ENCODE measurements at places on chromosomes 3 and 15.

GRCh38 chr3:184868477-184868876 lies 56.5 kb downstream of the VPS8 start:
- no peak for DNase-seq

GRCh38 chr3:59368900-59369675 lies 319.3 kb upstream of the CFAP20DC start:
- peak; percentile 32 for DNase-seq

- no peak for DNase-seq
These were observed 46.8 kb upstream of the C3orf70 start for GRCh38 chr3:185199671-185200070.

- no peak for DNase-seq
These were observed 161.3 kb downstream of the SV2B start for GRCh38 chr15:91261345-91261744.

DNA sequence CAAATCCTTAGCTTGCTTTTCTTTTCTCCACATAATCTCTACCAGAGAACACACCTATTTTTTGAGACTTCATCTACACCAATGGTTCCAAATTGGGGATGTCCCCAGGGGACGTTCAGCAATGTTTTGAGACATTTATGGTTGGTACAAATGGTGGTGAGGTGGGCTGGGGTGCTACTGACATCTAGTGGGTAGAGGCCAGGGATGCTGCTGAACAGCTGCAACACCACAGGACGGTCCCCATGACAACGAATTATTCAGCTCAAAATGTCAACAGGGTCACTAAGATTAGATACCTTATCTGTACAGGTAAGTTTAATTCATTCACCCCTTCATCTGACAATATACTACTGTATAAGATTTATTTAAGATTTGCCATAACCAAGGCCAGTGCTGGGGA lies 14.4 kb downstream of the GK5 start:
- no peak for DNase-seq

- peak; percentile 23 for DNase-seq
These were observed 4.8 kb upstream of the EPHB3 start for GRCh38 chr3:184556582-184557347.

DNA sequence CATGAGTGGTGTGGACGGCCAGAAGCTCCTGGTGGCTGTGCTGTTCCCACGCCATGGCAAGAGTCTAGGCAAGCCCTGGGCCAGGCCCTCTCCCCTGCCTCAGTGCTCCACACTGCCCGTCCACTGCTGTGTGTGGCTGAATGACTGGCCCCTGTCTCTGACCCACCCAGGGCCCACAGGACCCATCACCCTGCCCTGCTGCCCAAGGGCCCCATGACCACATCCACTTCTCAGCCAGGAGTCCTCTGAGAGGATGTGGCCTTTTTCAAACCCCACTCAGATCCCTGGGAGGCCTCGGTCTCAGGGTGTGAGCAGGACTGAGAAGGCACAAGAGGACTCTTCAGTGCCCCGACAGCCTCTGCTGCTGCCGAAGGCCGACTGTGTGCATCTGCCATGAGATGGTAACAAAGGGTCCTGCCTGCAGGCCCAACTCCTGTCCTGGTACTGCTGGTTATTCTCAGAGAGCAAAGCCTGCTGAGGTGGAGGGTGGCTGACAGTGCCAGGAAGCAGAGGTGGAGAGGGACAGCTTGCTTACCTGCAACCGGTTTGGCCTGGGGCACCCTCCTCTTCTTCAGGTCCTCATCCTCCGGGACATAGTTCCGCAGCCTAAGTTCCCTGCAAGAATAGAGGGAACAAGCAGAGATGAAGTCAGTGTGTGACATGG lies 47.5 kb downstream of the PTH1R start:
- DNase-seq, result no peak

DNA sequence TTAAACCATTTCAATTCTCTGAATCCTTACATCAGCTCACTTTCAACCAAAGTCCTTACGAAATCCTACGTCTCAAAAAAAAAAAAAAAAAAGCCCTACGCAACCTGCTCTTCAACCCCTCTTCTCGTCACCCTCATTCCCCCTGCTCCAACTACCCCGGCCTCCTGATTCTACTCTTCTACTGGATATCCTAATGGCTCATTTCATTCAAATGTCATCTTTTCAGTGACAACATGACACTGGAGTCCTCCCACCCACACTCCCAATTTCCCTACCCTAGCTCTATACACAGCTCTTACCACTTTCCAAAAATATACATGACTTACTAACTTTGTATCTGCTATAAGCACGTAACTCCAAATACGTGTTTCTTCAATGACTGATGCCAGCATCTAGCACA lies 11.5 kb downstream of the UBP1 start:
- peak; percentile 70 for DNase-seq

DNA sequence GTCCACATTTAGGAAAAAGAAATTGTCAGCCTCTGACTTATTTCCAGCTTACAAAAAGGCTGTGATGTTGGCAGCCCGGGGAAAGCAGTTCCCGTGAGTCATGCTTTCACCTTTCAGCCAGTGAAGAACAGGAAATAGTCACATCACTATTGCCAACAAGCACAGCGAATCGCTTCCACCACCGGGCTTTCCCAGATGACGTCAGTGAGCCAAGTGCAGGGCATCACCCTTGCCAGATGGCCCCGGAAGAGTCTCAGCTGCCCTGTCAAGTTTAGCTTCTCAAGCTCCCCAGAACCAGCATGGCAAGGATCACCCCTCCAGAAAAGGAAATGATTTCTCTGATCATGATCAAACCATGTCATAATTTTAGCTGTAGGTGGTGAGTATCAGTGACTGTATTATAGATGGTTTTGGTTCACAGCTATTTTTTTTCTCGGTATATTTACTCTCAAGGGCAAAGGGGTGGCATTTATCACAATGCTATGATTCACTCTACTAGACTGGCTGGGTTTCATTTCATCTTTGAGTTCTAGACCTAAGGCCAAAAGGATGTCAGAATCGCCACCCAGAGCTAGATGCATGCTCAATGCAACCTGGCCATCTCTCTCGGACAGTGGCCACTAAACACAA lies 32.9 kb downstream of the B3GNT5 start:
- DNase-seq, result peak; percentile 99

DNA sequence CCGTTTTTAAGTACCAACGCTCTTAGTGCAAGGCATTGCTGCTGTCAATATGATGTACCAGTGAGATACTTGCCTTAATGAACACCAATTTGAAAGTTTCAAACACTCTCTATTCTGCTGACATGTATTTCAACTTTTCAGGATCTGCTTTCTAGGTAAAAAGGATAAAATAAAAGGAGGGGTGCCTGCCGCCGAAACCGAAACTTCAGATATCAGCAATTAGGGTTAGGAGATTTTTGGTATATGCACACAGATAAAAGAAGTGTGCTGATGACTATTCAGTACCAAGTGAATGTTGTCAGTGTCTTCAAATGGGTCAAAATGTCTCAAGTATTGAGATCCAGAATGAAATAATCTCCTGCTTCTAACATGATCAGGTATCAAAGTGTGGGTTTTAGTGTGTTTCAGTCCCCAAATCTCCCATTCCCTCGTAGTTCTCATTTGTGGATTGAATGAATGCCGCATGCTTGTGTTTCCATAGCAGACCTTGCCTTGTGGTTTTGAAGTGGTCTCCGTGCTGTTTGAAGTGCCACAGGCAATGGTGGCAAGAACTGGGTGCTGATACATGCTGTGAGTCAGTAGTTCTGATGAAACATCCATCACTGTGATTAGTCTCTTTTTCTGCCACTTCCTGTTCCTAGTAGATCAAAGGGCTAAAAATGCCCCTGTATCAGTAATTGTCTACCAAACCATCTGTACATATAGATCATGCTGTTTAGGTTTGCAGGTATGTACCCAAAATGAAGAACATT lies 22.5 kb downstream of the CHST14 start:
- DNase-seq, result peak; percentile 66

- DNase-seq, result no peak
These were observed 8.5 kb upstream of the UBXN7 start for GRCh38 chr3:196440696-196441095.

GRCh38 chr3:195709676-195710085 lies 11.1 kb upstream of the MUC20 start:
- DNase-seq, result no peak

GRCh38 chr3:71753701-71754609 lies at the start of gene GPR27:
Gene GPR27, plus strand, starts transcription at chr3:71753855. Its CDS starts 195 bp downstream, at chr3:71754050.
- peak; percentile 63 for DNase-seq

DNA sequence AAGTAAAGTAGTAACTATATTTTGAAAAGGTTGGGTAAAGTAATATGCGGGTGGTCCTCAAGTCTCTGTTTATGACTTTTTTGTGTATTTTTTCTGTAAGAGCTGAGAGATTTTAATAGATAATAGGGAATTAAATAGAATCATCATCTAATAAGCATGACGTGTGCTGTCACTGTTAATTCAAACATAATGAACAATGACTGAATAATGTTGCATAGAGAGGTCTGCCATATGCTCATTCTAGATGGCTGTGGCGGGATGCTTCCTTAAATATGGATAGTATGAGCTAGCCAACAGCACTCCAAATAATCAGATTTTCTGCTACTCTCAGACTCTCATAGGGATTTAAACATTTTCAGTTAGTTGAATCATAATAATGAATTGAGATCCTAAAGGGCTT lies 302.8 kb upstream of the RBMS3 start:
- no peak for DNase-seq

DNA sequence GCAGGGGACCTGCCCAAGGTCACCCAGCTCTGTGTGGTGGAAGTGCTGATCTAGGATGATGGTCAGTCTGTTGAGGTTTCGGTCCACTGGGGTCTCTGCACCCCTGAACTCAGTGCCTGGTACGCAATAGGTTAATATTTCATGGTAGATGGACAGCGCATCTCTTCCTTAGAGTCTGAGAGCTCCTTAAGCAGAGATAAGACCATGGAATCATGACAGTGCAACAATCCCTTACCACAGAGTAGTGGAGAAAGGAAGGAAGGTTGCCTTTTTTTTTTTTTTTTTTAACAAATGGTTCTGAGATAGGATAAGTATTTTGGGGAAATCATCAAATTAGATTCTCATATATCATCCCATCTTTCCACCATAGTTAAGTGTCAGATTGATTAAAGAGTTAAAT lies 79.8 kb upstream of the SLC6A1 start:
- DNase-seq, result no peak

- no peak for DNase-seq
These were observed 31.9 kb downstream of the TRAK1 start for GRCh38 chr3:42123012-42123581.

GRCh38 chr3:158260392-158260791 lies 150.5 kb downstream of the RSRC1 start:
- DNase-seq, result no peak

GRCh38 chr3:118088696-118089095 lies 946.0 kb downstream of the IGSF11 start:
- DNase-seq, result no peak

GRCh38 chr3:45844616-45845015 lies 2.7 kb upstream of the LZTFL1 start:
- peak; percentile 3 for DNase-seq

- DNase-seq, result no peak
These were observed 18.9 kb downstream of the SUMF1 start for GRCh38 chr3:4448187-4448586.

- DNase-seq, result peak; percentile 88
These were observed 38.5 kb downstream of the C3orf62 start for GRCh38 chr3:49238274-49239127.

- DNase-seq, result no peak
These were observed 115.0 kb downstream of the THSD4 start for GRCh38 chr15:71230303-71230702.

- no peak for DNase-seq
These were observed 1.9 kb downstream of the UBR1 start for GRCh38 chr15:43103907-43104306.

DNA sequence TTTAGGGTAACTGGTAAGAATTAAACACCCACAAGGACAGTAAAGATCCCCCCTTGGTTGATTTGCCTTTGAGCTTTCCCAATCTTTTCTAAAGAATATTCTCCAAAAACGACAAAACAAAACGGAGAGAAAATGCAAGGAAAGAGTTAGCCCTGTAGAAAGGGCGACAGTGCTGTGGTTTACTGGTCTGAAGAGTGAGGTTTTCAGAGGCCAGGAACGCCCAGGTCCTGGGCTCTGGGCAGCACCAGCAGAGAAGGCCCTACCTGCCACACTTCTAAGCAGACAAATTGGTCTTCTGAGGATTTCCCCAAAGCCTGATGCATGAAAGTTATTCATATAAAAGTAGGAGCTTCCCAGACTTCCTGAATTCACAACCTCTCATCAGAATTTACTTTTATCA lies 119.3 kb downstream of the KCNMB2 start:
- DNase-seq, result no peak

- DNase-seq, result peak; percentile 92
These were observed 183.8 kb upstream of the THBS1 start for GRCh38 chr15:39396979-39397615.

DNA sequence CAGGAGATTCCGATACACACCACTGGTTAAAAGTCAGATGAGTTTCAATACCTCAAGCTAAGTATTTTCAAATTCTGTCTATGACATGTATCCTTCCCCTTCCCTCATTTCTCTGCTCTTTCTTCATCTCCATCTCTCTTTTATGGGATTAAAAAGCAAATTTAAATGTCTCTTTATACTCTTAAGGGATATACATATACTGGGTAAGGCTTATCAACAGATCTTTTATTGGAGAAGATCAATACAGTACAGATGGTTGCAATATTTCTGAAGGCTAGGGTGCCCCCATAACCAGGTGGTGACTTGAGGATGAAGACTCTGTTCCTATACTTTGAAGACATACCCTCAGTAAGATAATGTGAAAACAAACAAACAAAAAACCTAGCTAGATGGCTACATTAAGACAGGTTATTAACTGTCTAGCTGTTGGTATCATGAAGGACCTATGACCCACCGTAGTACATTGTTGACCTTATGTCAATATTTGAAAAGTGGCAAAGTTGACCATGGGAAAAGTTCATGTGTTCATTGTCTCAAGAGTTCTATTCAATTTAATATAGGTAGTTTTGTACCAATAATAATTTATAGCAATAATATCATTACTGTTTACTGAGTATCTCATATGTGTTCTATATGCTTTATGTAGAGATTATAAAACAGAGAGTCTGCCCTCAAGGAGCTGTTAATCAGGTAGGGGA lies 319.8 kb downstream of the LPP start:
- DNase-seq, result no peak

DNA sequence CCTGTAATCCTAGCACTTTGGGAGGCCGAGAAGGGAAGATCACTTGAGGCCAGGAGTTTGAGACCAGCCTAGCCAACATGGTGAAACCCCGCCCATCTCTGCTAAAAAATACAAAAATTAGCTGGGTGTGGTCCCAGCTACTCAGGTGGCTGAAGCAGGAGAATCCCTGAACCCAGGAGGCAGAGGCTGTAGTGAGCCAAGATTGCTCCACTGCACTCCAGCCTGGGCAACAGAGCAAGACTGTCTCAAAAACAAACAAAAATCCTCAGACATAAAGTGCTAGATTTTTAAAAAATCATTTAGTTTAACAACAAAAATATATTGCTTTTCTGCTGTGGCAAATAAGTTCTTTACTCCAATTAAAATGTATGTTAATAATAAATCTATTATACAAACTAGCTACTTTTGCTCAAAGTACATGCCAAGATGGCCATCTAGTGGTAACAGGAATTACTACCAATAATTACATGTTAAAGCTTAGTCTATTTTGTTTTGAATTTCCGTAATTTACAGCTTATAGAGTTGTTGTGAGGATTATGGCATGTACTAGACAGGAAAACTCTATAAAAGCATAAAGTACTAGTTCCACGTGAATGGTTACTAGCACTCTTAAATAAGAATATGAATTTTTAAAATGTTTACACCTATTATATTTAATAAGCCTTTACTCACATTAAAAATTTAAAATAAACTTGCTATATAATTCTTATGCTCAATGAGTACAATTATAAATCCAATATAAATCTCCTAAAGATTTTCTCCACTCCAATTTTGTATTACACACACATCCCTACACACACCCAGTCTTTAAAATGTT lies 39.0 kb downstream of the GABPB1 start:
- DNase-seq, result peak; percentile 81

All from suppressor macrophage (primary cell).